Omental fat pad (tissue), 4 donors: ENCODE measurements at places on chromosomes 7 and 10. TPM values are rescaled to one million over a fixed set of nuclear protein-coding genes. Genes with fewer than 3 reads are reported as not detected.

The EGR2 gene
- total RNA-seq = 5.9 TPM

The LBX1 gene
- total RNA-seq = not detected

GRCh38 chr10:127149501-127150081 is 46.8 kb downstream of the INSYN2A start:
- no peak for DNase-seq

DNA sequence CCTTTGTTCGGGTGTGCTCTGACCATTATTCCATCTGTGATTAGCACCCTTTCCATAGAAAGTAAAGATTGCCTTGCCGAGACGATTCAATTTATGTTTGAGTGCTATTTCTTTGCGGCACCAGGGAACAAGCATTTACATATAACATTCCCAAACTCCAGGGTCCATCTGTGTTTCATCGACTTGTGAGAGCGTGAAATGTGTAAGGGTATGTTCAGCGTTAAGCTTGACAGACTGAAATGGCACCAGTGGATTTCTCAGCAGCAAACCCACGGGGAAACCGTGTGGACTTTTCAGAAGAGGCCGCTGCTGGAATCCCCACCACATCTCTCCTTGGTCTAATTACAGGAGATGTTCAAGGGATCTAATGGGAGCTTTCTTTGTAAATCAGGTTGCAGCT is 270.5 kb downstream of the TCERG1L start:
- no peak for DNase-seq

GRCh38 chr7:103704701-103705100 is 258.7 kb upstream of the SLC26A5 start:
- DNase-seq = no peak

DNA sequence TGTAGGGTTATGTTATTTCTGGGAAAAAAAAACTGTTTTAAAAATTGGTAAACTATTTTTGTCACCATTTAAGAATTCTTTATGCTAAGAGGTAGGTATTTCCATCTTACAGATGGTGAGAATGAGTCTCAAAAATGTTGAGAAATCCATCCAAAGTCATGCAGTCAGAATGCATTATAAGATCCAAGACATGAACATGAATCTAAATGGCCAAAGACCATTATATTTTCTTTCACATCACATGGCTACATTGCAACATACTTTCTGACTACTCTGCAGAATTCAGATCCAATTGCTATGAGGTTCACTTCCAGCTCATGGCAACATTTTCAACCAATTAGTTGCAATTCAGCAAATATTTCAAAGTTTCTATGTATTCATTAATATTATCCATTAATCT is 181.2 kb downstream of the TWIST1 start:
- no peak for DNase-seq

GRCh38 chr10:121596689-121597503 is 1.3 kb downstream of the FGFR2 start:
- DNase-seq = no peak

The CC2D2B gene
- total RNA-seq = 2.9 TPM

- DNase-seq = no peak
Observed at GRCh38 chr10:114265392-114266053, 26.5 kb downstream of the VWA2 start.

DNA sequence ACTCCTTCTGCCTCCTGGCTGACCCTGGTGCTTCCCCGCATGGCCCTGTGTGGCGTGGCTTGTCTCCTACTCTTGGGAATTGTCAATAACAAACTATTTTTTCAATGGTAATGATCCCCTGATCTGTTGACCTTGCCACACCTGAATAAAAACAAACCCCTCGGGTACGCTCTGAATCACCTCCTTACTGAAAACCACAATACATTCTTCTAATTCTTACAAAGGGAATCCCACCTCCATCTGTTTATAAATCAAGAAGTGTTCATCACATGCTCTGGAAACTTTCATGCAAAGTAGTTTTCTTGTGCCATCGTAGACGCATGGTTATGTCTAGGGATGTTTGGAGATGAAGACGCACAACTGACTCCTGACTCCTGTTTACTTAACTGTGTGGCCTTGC is 245.8 kb downstream of the FRMD4A start:
- no peak for DNase-seq

DNA sequence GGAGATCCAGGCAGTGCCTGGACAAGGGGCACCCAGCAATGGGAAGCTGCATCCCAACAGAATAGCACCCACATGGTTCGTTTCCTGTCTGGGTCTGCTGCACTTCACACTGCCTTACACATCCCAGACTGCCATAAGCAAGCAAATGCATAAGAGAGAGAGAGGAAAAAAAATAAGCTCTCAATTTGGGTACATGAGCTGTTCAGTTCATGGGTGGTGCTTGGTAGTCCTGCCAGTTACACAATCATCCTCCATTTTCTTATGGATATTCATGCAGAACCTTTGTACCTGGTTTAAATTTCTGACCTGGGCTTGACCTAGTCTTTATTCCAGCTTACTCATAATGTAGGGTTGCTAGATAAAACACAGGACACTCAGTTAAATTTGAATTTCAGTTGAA is 733.6 kb downstream of the TNS3 start:
- no peak for DNase-seq

- DNase-seq = no peak
Observed at GRCh38 chr10:123635131-123635530, 31.0 kb upstream of the GPR26 start.

GRCh38 chr7:108247614-108248013 is 117.5 kb upstream of the LAMB4 start:
- no peak for DNase-seq

- no peak for DNase-seq
Observed at GRCh38 chr7:24050991-24051560, 232.9 kb upstream of the NPY start.

DNA sequence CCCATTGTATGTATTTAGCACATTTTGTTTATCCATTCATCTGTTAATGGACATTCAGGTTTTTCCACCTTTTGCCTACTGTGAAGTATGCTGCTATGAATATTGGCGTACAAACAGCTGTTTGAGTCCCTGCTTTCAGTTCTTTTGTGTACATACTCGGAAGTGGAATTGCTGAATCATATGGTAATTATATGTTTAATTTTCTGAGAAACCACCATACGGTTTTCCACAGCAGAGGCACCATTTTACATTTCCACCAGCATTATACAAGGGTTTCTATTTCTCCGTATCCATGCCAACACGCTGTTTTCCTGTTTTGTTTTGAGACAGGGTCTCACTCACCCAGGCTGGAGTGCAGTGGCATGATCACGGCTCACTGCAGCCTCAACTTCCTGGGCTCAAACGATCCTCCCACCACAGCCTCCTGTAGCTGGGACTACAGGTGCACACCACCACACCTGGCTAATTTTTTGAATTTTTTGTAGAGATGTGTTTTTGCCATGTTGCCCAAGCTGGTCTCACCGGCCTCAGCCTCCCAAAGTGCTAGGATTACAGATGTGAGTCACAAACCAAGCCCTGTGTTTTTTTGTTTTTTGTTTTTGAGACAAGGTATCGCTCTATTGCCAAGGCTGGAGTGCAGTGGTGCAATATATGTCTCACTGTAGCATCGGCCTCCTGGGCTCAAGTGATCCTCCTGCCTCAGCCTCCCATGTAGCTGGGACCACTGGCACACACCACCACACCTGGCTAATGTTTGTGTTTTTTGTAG is 22.1 kb upstream of the FBXW4 start:
- DNase-seq = no peak

DNA sequence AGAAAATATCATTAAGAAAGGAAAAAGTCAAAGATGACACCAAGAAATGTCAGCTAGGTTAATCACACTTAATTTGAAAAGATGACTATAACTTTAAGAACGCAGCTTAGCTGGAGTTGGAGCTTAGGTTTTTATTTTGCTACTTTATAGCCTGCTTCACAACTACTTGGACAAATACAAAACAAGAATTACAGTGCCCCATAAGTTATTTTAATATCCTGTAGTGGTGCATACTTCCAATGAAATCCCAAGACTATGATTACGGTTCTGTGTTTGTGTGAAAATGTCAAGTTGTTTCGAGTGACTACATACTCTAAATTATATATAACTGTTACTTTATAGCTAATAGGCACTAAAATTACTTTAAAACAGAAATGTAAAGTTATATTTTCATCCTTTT is 244.6 kb upstream of the MGMT start:
- no peak for DNase-seq

DNA sequence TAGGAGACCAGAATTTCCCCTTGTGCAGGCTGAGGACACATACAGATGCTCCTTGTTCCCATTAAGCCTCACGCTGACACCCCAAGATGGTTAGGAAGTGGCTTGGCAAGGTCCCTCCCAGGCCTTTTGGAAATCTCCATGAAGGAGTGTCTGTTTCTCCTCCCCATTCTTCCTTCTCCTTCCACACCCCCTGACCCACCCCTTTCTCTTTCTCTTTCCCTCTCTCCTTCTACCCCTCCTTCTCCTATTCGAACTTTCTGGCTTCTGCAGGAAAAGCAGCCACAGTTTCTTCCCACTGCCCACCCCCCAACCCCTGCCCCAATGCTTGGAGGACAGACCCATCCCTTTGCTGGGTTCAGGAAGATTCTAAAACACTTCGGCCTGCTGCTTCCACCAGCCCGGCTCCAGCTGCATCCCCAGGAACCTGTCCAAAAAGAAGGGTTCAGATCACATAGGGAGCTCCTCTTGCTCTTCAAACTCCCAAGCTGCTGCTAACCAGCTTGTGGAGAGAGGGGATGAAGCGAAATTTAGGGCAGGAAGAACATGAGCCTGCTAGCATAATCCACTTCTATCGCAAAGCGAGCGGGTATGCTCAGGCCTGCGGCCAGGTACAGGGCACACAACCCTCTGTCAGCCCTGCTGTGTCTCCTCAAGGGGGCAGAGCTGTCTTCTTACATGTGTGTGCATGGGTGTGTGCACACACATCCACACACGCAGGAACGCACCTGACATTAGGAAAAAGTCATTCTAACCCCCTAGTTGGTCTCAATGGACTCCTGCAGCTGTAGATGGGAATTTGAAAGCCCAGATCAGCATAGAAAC is 80.4 kb downstream of the PPP1R3C start:
- DNase-seq = no peak

GRCh38 chr10:72694476-72695369 is 2.8 kb downstream of the MCU start:
- no peak for DNase-seq

GRCh38 chr10:112230325-112230988 is 46.9 kb upstream of the GPAM start:
- no peak for DNase-seq

The TET1 gene
- total RNA-seq = 5.9 TPM

The SFRP5 gene
- not detected for total RNA-seq

DNA sequence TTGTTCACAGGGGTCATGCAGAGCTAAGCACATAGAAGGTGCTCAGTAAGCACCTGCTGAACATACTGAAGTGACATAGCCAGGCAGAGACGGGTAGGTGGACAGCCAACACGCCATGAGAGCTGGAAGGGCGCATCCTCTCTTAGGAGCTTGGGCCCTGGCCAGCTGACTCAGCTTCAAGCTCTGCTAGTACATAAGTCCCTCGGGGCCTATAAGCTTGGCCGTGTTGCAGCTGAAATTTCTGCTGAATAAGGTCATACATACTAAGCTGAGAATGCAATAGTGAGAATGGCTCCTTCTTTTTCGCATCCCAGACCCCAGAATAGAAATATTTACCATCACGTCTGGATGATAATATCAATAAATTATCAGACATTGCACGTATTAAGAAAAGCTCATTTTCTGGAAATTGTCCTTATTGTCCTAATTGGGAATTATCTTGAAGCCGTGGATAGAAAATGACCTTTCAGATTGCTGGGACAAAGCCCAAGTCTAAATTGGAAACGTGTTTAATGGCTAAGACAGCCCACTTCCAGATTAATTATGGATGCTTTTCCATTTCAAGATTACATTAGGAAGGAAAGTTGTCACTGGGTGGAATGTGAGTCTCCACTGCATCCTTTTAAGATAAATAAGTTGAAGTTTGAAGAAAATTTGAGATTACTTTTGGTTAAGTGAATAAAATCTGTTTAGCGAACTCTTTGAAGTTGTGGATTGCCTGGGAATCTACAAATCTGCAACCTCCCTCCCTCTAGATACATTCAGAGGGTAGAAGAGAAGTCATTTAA is 287.1 kb upstream of the C7orf33 start:
- DNase-seq = peak; percentile 45

The DOCK1 gene
- total RNA-seq = 43.3 TPM

GRCh38 chr7:95549818-95550529 is 46.3 kb downstream of the PDK4 start:
- DNase-seq = peak; percentile 67

GRCh38 chr7:77903597-77903996 is 105.0 kb downstream of the PHTF2 start:
- no peak for DNase-seq

- no peak for DNase-seq
Observed at GRCh38 chr7:151877911-151878835, 1.3 kb upstream of the PRKAG2 start.

- DNase-seq = no peak
Observed at GRCh38 chr7:90078921-90079320, 75.3 kb upstream of the STEAP1 start.

DNA sequence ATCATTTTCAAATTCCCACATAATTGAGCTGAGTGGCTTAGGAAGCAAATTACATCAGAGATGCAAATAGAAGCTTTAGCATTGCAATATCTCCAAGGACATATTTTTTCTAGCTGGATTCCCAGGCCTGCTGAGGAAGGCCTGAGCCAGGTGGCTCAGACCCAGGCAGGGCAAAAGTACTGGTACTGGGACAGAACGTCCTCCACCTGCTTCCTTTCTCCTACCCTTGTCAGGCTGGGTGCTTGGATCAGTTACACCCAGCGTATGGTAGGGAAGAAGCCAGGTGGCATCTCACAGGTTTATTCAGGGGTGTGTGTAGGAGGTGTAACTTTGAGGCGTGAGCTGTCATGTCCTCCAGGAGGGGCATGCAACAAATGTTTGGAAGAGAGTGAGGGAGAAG is 3.0 kb upstream of the PANK1 start:
- no peak for DNase-seq

DNA sequence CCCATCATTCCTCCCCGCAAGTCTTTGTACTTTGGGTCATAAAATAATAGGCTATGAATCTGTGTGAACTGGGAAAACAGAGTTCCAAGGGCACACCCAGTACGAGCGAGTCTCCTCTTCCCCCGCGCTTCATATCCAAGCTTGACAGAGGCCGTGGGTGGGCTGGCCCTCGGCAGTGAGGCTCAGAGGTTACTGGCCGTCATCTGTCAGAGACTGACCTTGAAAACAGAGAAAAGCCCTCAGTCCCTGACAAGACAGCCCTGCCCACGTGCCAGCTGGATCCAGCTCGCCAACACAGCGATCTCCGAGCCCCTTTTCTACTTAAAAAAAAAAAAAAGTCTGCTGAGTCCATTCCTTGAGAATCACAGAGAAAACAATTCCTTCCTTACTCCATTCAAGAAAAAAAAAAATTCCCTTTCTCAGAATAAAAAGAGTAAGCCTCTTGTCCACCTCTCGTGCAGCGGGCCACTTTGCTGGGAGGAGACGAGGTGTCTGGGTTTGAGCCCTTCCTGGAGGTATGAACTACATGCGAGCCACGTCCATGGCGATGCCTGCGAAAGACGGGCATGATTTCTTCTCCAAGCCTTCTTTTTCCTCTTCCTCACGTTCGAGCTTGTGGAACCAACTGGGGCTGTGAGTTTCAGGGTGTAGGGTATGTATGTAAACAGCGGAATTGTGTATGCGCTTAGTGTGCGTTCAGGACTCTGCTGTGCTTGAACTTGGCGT is 744 bp upstream of the BICC1 start:
- no peak for DNase-seq

The RET gene
- 1.3 TPM for total RNA-seq
